K562 (cell line): ENCODE measurements at places on chromosomes 7 and 10. TPM values are rescaled to one million over a fixed set of nuclear protein-coding genes. Genes with fewer than 3 reads are reported as not detected.

DNA sequence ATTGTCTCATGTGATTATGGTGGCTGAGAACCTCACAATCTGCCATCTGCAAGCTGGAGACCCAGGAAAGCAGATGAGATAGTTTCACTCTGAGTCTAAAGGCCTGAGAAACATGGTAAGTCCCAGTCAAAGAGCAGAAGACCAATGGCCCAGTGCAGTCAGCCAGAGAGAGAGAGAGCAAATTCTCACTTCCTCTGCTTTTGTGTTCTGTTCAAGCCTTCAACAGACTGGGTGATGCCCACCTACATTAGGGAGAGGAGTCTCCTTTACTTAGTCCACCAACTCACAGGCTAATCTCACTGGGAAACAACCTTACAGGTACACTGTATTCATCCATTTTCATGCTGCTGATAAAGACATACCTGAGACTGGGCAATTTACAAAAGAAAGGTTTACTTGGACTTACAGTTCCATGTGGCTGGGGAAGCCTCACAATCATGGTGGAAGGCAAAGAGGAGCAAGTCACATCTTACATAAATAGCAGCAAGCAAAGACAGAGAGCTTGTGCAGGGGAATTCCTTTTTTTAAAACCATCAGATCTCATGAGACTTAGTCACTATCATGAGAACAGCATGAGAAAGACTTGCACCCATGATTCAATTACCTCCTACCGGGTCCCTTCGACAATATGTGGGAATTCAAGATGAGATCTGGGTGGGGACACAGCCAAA is 4.7 kb upstream of the FRMPD2 start:
- DNase-seq: no peak

DNA sequence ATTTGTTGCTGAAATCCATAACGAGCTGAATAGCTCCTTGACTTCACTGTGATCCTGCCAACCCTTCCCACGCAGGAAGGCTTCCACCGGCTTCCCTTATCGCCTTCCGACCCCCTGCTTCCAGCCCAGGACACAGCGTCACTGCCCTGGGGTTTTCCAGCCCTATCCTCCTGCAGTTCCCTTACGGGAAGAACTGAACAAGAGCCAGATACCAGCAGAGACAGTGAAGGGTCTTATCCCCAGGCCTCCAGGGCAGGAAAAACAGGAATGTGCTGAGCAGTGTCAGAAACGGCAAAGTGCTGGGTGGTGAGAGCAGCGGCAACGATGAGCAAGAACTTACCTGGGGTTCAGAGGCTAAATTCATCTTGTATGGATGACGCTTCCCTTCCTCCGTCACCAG is 22.4 kb downstream of the PDLIM1 start:
- DNase-seq: no peak

DNA sequence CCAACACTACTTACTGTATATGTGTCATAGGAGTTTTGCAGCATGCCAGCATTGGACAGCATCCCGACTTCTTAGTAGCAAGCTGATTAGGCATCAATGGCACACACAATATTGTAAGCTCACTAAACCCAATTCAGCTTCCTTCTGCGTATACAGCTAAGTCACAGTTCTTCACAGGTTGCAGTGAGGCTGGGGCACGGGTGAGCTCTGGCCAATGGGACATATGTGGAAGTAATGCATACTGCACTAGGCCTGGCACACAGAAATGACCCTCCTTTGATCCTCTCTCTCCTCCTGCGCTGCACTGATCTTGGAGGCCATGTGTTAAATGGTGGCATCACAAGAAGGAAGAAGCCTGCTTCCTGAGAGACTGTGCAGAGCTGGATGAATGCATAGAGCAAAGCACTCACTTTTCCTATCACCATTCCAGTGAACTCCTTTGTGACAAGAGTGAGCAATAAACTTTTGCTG is 11.9 kb downstream of the RAB11FIP2 start:
- no peak for DNase-seq

DNA sequence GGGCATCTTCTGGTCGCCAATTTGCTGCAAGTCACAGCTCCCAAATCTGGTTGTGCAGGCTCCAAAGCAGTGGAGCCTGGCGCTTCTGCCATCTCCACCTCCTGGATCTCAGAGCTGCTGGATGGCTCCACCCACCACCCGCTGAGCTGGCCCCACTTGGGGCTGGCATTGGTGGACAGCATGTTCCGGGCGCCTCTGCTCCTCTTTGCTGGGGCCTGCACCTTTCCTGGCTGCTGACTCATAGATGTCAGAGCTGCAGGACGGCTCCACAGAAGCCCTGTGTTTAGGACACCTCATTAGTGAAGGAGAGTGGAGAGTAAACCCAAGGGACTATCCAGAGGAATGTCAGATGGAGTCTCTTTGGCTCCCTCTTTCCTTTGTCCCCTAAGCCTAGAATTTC is 27.4 kb downstream of the MAPK8 start:
- no peak for DNase-seq

DNA sequence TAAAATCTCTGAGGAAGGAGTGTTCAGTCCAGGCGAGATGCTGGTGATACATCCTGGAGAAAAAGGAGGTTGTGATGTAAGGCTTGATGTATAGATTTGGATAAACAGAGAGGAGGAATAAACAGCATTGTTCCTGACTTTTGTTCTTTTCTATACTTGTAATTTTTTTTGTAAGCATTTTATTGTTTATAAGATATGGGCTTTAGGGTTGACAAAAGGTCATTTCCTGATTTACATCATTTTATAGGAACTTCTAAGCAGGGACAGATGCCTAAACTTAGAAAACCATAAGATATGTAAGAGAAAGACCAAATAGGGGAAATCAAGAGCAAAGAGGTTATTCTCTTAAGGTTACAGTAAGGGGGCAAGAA is 16.7 kb upstream of the SLC26A4 start:
- DNase-seq: no peak

DNA sequence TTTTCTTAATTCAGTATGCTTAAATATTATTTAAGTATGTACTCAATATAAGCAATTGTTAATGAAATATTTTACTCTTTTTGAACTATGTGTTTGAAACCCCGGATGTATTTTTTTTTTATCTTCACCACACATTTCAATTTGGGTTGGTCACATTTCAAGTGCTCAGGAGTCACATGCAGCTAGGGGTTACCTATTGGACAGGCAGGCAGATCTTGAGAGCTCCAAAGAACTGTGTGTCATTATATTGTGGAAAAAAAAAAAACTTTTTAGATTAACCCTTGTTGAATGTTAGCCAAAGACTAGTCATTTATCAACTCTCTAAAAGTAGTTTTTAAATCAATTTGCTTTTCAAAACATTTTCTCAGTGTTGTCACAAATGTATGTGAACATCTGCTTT is 37.2 kb downstream of the IKZF1 start:
- no peak for DNase-seq

DNA sequence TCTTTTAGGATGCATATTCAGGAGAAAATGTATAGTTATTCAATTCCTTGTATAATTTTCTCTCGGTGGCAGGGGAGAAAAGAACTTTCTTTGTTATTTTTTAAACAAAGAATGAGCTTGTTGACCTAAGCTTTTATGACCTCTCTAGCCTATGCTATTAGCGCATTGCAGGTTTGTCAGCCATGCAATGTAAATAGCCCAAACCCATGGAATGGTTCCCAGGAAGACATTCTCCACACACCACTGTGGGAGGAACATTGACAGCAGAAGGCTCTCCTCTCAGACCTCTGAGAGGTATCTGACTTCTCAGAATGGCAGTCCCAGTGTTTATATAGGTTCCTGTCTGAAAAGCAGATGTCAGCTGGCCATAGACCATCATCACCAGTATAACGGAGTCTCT is 19.6 kb upstream of the AGBL3 start:
- DNase-seq: no peak

DNA sequence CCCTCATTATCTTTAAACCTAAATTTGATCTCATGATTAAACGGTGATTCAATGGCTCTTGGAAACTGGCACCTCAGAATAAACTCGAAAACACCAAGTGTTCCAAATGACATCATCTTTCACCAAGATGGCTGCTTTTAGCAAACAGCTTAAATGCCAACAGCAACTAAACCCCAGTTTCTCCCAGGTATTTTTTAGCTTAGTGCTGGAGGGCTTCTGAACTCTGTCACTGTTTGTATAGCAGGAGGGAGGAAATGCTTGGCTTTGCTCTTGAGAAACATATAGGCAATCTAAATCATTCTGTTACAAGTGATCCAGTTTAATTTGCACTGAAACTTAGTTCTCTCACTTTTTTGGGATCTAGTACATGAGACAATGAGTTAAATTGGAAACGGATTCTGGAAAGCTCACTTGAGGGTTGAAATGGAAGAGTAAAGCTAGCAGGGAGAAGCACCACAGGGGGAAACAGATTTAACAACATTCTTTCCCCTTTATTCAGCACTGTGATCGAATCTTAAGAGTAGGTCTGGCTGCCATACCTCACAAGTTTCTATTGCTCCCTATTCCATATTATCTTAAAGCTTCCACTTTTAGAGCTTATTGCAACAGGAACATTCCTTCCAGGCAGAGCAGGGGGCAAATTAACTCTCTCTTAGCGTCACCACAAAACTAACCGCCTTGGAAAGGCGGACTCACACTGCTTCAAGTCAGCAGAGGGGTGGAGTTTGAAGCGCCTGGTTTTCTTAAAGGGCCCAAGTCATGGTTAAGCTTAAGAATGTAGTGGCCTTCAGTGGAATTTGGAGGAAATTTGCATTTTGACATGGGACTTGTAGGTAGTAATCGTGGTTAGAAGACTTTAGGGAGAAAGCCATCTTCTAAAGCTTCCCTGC is 1.8 kb upstream of the CCDC6 start:
- DNase-seq: peak; percentile 65

INHBA gene
- total RNA-seq: 0.02 TPM in 2 replicates

WEE2 gene
- not detected in 2 replicates for total RNA-seq

EBLN1 gene
- 0.95 and 1.1 TPM in 2 replicates for total RNA-seq

AGAP5 gene
- total RNA-seq: 5.1 and 5.6 TPM in 2 replicates

WDFY4 gene
- total RNA-seq: 0.02 and 0.29 TPM in 2 replicates
